ENCODE measurements at places on chromosomes 7 and 10.

DNA sequence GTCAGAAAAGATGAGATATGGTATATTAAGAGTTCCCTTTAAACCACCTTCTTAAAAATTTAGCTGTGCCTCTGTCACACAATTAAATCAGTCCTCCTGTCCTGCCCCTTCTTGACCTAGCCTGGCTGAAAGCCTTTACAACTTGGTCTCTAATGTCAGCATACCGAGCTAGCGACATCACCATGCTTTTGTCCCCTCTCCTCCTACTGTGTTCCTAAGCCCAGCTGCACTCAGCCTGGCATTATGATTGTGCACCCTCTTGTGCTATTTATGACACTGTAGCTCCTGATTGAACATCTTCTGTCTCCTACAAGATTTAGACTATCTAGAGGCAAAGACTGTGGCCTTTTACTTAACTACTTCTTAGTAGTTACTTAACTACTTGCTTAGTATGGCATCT lies 29.2 kb downstream of the TDRD1 start:
- no peak for ATAC-seq

DNA sequence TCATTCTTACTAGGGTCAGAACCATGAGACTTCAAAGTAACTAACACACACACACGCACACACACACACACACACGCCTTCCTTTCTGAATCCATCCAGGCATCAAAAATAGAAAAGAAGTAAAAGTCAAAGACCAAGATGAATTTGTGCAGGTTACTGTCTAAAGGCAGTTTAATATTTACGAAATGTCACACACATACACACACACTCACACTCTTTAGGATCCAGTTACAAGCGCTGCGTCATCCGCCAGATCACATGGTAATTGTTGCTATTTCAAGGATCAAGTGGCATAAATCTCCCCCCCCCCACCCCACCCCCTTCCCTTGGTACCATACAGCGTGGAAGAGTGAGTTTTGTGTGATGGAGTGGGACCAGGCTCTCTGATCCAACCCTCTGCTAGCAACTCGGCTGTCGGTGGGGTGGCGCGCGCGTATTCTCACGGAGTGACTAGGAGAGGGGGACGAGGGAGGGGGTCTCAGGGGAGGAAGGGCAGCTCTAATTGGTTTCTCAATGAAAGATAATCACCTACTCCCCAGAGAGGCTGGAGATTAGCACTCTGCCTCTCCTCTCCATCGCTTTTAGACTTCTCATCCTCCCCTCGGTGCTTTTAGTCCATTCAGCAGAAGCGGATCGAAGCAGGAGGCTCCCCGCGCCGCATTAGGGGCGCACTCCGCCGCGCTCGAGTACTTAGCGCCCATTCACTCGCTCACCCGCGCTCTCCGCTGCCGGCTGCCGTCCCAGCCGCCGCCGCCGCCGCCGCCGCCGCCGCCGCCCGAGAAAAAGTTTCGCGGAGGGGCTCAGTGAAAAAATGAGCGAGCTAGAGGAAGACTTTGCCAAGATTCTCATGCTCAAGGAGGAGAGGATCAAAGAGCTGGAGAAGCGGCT lies 83.5 kb upstream of the PRKG1 start:
- ATAC-seq: no peak

DNA sequence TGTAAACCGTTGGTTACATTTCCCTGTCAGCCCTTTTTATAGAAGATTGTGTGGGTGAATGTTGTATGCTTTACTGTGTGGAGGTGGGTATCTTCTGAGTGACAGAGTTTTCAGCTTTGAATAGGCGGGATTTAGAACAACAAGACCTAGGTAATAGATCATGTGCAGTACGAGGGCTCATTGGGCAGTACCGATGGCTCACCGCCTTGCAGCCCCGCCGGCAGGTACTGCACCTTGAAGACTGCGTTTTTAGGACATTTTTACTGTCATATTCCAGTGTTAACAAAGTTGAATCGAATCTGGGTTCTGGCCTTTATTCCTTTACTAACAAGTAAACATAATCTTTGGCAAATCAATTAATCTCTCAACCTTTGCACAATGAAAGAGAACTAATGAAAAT lies 55.9 kb upstream of the NCF1 start:
- no peak for ATAC-seq

- peak; percentile 50 for ATAC-seq
Measured at GRCh38 chr10:133159950-133160825, at the start of gene KNDC1. Gene KNDC1, plus strand, starts transcription at chr10:133160219. Its CDS starts 249 bp downstream, at chr10:133160468.

DNA sequence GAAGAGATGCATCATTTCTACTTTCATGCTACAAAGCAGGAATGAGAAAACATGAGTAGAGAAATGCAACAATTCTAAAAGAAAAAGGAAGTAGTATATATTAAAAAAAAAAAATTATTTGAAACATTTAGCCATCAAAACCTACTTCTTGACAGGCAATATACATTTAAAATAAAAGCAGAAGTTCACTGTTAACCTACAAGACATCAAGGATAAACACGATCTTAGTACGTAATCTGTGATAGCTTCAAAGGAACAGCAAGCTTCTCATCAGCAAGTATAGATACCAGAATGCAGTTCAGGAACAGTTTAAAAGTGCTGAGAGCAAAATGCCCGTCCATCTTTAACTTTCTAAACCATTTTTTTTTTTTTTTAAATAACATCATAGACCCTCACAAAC lies 36.9 kb downstream of the MALSU1 start:
- ATAC-seq: no peak

DNA sequence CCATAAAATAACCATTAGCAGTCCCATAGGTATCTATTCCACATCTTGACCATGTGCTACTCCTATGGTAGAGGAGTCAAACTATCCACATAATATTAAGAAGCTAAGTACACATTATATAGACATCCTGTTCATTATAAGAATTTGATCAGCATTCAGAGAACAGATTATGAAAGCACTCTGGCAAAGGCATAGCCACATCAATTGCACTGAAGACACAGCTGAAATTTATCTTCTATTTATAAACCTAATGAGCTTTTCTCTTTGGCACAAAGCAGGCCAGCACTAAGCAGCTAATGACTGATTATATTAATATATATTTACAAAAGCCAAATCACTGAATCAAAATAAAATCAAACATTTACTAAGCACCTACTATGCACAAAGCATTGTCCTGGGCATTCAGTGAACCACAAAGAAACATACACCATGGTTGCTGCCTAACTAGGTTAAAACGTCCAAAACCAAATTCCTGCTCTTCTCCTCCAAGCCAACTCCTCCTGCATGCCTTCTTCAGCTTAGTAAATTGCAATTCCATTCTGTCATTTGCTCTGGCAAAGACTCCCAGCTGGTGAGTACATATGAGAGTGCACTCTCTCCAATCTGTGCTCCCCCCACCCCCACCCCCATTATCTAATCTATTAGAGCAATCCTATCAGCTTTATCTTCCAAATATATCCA lies 122.6 kb upstream of the ASAH2 start:
- ATAC-seq: no peak

DNA sequence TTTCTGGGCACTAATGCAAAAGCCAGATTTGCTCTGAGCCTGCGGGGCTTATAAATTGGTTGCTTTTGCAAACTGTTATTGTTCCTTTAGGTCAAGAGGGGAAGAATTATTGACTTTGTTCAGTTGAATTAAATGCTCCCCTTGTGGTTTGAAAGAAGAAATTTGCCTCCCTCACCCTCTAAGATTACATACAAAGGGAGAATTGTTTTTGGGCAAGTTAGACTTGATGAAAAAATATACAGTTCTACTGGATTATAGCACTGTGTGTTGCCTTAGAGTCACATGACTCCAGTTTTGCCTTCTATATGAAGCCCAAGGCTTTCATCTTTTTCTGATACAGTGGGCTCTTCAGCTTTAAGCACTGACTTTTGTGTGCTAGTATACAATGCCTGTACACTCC lies 1265.8 kb upstream of the LRRTM3 start:
- ATAC-seq: no peak

GRCh38 chr7:112897839-112898431 lies 107.7 kb upstream of the TMEM168 start:
- peak; percentile 28 for ATAC-seq

DNA sequence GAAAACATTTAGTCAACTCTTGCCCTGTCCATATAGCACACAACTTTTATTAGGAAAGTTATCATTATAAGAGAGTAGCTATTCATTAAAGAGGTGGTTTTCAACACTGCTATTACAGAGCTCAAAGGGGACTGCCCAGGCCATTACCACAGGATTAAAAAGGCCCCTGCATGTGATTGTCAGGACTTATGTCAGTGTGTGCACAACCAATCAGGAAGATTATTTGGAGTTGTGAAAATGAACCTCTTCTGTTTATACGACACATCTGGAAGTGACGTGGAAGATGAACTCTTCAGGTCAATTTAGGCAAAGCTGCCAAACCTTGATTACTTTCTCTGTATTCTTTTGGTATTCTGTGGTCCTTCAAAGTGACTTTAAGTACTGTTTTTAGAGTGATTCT lies 14.7 kb downstream of the CCNY start:
- no peak for ATAC-seq

DNA sequence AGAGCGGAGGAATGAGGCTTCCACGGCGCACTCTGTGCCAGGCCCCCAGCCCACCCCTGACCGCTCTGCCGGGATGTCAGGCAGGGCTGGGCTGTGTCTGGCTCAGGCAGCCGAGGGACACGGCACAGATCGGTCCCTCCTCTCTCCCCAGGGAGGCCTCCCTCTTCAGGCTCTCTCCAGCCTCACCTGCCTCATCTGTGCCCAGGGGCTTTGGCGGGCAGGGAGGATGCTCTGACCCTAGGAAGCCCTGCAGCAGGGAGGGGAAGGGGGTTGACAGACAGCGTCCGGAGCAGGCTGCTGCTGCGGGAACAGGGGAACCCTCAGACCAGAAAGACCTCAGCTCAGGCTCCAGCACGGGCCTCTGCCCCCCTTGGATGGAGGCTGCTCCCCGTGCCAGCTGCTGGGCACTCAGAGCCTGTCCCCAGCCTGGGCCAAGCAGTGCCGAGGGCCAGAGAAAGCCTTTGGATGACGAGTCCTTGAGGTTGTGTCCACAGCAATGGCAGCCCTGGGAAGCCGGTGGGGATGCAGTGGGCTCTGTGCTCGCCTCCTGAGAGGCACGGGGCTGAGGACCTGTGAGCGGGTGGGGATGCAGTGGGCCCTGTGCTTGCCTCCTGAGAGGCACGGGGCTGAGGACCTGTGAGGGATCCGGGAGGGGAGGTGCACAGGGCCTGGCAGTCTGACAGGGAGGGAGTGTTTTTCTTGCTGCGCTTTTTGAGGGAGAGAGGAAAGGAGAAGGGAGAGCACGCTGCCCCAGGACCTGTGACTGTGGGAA lies 66.9 kb downstream of the FOXL3 start:
- ATAC-seq: peak; percentile 41

DNA sequence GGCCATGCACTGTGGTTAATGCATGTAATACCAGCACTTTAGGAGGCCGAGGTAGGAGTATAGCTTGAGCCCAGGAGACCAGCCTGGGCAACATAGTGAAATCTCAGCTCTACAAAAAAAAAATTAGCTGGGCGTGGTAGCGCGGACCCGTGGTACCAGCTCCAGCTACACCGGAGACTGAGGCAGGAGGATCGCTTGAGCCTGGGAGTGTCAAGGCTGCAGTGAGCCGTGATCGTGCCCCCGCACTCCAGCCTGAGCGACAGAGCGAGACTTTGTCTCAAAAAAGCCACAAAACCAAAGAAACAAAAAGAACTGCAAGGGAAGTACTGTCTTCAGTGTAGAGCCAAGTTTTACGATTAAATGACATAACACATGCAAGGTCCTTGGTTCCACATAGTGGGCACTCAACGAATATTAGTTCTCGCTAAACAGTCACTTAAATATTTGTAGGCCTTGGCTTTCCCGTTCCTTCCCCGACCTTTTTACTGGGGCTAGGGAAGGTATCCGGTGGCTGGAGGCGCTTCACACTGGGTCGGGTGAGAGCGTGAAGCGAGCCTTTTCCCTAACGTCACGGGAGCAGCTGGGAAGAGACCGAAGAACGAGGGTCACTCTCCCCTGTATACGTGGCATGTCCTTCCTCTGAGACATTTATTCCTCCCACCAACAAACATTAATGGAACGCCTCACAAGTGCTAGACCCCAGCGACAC lies 993 bp upstream of the SND1 start:
- no peak for ATAC-seq

Measured in esophagus mucosa (tissue), 1 donor.